ENCODE measurements at places on chromosomes 6 and 20.

- DNase-seq, result no peak
Measured at GRCh38 chr6:152241013-152241766, 396.0 kb downstream of the SYNE1 start.

DNA sequence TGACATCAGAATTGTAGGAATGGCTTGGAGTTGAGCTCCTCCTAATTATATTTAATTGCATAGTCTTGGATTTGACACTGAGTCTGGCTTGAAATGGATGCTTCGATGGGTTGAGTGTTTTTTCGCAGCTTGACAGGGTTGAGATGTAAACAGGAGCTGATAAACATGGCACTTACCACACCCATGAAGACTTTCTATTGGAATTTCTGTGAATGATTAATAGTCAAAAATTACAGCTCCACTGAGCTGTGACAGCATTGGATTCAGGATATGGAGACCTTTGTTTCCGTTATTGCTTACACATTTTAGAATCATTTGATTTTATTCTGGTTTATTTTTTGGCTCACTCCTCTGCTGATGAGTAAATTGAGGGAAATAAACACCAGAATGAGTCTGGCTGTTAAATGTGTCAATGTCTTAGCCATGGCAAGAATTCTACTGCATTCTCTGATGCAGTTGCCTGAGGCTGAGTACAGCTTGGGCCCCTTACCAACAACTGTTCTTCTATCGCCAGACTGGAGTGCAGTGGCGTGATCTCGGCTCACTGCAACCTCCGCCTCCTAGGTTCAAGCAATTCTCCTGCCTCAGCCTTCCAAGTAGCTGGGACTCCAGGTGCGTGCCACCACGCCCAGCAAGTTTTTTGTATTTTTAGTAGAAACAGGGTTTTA lies 128.1 kb upstream of the DOK5 start:
- peak; percentile 73 for DNase-seq

DNA sequence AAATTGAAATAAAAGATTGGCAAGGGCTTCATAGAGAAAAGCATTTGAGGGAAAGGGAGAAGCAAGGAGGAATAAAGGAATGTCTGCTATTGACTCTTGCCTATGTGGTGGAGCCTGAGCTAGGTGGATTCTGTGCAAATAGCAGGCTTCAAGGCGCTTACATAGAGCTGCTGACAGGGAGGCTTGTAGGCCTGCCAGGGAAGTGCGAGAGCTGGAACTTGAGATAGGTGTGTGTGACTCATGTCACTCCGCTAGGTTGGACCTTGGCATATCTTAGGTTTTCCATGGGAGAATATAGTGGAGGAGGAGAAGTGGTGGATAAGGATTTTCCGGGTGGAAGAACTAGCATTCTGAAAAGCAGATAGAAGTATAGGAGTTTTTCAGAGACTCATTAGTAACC lies 14.0 kb downstream of the SNRNP48 start:
- DNase-seq, result no peak

DNA sequence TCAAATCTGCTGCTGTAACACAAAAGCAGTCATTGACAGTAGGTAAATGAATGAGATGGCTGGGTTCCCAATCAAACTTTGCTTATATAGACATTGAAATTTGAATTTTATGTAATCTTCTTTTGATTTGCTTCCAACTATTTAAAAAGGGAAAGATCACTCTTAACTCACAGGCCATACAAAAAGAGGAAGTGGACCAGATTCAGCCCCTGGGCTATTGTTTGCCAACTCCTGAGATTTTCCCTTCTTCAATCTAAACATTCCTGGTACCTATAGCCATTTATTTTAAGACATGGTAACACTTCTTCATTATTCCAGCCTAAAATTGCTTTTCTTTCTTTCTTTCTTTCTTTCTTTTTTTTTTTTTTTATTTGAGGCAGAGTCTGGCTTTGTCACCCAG lies 260.6 kb downstream of the TFAP2A start:
- no peak for DNase-seq

DNA sequence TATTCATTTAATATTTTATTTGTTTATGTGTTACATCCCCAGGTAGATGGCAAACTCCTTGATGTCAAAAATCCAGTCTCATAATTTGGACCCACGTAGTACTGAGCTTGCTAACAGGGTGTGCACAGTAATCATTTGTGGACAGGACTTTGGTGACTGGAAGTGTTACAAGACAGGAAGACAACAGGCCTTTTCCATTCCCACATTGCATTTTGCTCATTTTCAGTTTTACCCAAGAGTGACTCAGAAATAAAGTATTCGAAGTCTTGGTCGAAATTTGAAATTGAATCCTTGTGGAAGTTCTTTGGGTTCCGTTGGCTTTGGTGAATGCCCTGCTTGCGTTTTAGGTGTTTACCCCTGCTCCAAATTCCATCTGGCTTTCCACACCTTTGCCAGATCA lies 63.0 kb upstream of the THBS2 start:
- no peak for DNase-seq

- no peak for DNase-seq
Measured at GRCh38 chr6:35552285-35552917, 39.7 kb upstream of the TULP1 start.

DNA sequence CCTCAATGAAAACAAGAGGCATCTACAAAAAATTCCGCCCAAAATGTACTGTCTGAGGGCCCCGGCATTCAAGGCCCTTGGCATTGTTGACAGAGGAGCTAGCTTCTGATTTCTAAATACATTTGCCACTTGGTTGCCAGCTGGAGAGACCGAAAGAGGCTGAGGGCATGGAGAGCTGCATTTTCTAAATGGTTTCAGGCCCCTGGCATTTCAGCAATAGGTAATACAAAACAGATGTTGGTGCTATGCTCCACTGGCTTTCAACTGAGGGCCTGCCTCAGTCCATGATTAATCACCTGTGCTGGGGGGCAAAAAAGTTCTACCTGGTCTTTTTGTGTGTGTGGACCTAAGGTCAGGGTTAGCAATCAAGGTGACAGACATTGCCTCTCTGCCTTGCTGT lies 79.5 kb upstream of the ISM1 start:
- peak; percentile 4 for DNase-seq

DNA sequence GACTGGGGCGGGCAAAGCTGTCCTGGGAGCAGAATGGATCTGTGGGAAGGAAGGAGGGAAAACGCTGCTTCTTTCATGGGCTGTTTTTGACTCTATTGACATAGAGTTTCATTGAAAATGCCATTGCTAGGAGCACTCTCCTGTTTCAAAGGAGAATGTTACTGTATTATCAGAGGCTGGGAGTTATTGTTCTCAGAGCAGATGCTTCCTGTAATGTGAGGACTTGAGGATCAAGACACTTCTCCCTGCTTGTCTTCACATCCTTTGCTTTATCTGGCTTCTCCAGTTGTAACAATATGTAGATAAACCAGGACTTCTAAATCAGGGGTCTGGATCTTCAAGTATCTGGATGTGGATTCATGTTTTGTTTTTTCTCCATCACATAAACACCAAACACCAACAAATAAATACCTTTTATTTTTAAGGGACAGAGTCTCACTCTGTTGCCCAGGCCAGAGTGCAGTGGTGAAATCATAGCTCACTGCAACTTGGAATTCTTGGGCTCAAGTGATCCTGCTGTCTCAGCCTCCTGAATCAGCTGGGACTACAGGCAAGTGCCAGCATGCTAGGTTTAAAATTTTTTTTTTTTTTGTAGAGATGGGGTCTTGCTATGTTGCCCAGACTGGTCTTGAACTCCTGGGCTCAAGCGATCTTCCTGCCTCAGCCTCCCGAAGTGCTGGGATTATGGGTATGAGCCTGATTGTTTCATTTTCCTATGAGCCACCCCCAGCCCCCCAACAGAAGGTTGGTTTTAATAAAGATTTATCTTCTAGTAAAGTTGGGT lies 3.9 kb downstream of the CD109 start:
- DNase-seq, result no peak

- peak; percentile 21 for DNase-seq
Measured at GRCh38 chr6:68958327-68958726, 323.2 kb downstream of the ADGRB3 start.

- DNase-seq, result no peak
Measured at GRCh38 chr6:20669571-20670314, 135.5 kb downstream of the CDKAL1 start.

- DNase-seq, result no peak
Measured at GRCh38 chr6:163085426-163085825, 329.1 kb upstream of the QKI start.

DNA sequence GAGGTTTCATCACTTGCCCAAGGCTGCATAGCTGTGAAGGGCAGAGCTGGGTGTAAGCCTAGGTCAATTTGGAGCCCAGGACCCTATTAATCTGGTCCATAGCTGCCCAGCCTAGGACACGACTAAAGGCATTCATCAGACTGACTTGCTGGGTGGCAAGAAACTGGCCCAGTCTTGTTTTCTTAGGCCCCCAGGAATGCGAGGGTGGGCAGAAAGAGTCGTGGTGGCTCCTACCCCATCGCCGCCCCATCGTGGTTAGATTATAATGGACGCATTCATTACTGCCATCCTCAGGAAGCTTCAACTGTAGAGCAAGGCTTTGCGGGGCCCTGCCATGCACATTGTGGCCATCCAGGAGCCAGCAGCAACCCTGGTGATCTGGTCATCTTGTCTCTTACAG lies 16.1 kb downstream of the DYNLRB1 start:
- DNase-seq, result no peak

DNA sequence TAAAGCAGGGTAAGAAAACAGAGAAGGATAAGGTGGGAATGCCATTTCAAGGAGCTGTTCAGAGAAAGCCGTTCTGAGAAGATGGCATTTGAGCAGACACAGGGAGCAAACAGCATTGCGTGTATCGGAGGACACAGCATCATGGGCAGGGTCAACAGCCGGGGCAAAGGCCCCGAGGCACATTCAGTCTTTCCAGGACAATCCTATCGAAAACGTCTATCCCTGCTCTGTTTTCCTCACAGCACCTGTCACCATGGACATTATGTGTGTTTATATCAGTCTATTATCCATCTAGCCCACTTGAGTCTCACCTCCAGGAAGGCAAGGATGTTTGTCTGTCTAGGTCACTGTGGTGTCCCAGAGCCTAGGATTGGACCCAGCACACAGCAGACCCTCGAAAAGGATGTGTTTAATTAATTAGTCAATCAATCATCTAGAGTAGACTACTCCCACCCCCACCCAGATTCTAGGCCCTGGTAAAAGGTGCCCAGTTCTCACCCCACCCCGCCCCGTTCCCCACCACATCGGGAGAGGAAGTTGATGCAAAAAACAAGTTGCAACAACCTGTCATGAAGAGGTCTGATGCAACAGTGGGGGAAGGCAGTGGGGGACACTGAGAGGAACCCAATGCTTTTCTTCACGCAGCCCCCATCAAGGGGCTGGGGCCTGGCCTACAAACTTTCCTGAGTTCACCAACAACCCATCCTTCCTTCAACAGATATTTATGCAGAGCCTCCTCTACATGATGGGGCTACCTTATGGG lies 66.6 kb downstream of the PREX1 start:
- no peak for DNase-seq

GRCh38 chr6:147283460-147283859 lies 79.2 kb downstream of the STXBP5 start:
- DNase-seq, result no peak

- no peak for DNase-seq
Measured at GRCh38 chr20:1930165-1930564, 35.0 kb downstream of the SIRPA start.

- DNase-seq, result no peak
Measured at GRCh38 chr6:166307082-166308032, 835 bp downstream of the PRR18 start.

DNA sequence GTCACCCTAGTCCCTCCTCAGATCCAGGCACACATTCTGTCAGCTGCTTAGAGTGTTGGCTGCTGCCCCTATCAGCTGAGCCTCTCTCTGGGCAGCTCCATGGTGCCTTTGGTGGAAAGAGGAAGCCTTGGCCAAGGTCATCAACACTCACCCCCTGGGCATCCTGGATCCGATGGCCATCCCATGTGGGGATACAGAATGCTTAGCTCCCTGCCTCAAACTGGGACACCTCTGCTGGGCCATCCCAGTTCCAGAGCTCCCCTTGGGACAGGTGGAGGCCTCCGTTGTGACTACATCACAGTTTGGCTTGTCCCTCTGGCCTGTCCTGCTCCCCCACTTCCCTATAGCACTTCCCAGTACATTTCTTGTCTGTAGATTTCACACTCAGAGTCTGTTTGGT lies 45.6 kb downstream of the TOX2 start:
- DNase-seq, result no peak

DNA sequence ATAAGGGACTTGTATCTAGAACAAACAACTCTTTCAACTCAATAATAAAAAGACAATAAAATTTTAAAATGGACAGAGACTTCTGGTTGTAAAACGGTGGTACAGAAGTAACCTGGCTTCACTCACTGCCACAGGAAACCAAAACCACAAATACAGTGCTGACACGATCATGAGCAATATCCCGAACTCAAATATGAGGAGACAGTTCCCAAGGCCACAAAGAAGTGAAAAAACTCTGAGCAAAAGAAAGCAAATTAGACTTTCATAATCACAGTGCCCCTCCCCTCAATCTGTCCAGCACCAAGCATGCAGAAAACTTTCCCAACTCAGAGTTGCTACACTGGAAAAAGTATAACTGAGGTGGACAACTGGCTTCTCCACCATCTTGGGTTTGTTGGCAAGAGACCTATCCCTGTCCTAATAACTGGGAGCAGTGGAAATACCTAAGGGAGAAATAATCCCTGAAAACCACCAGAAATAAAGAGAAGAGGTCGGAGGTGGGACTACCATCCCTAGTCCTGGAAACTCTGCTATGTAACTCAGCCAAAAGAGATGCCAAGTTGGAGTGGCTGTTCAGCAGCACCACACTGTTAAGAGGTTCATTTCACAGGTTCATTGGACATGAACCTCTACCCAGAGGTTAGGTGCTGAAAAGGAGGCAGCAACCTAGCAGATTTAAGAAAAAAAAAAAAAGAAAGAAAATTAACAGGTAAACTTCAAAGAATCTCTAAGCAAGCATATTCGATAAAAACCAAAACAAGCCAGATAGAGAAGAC lies 55.5 kb downstream of the REV3L start:
- DNase-seq, result peak; percentile 18

DNA sequence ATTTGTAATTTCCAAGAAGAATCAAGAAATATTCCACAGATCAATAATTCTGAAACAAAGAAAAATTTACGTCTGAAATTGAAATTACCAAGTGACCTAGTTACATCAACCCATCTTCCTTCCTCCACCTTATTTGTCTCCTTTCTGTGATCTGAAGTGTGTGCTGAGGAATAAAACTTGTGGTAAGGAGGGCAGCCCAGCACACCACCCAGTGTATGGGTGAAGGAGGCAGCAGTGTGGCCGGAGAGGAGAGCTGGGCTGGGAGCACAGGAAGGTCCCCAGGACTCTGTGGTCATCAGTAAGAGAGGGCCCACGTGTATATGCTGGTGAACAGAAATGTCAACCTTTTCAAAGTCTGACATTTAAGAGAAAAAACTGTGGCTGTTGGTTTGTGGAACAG lies 11.3 kb upstream of the CCR6 start:
- DNase-seq, result no peak

DNA sequence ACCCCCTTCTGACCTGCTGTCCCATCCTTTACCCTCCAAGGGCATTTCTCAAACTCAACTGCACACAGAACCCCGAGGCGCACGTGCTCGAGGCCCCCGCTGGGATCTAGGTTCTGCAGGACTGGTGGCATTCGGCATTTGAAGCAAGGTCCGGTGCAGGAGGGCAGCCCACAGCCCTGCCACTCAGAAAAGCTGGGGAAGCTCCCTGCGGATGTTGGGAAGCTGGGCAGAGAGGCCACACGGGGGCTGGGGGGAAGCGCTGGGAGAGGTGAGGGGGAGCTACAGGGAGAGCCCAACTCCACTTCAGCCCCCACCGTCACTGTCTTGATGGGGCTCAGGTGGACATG lies 51.2 kb upstream of the SLCO4A1 start:
- no peak for DNase-seq

GRCh38 chr6:142530566-142530965 lies 228.8 kb downstream of the ADGRG6 start:
- DNase-seq, result no peak

Measured in kidney glomerular epithelial cell (primary cell).